ENCODE measurements at places on chromosomes 1 and 21.

- DNase-seq = no peak
These were observed 35.2 kb downstream of the HIVEP3 start for GRCh38 chr1:41883507-41883906.

GRCh38 chr1:243587823-243588560 lies 262.1 kb downstream of the AKT3 start:
- DNase-seq = no peak

DNA sequence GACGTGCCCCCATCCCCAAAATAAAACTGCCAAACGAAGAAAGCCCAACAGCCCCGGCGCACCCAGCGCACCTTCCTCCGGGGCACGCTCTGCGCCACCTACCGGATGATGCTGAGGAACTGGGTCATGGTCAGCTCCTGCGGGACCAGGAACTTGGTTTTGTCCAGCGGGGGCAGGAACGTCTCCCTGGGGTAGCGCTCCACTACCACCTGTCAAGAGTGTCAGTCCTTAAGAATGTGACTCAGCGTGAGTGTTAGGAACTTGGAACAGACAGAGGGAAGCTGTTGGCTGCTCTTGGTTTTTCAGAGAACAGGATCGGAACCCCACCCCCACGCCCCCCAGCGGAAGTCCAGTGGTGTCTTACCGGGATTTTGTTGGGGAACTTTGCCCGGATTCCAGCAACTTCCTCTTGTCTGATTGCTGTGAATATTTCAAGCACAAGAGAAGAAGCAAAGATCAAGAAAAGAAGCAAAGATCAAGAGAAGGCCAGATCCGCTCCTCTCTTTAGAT lies 431 bp downstream of the MAP1LC3C start:
- DNase-seq = peak; percentile 41

DNA sequence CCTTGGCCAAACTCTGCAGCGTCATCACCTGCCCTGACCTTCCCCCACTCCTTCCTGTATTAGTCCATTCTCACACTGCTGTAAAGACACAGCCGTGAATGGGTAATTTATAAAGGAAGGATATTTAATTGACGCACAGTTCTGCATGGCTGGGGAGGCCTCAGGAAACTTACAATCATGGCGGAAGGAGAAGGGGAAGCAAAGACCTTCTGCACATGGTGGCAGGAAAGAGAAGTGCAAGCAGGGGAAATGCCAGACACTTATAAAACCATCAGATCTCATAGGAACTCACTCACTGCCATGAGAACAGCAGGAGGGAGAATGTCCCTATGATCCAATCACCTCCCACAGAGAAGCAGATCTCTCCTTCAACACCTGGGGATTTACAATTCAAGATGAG lies 408.5 kb downstream of the PTPRU start:
- DNase-seq = no peak

- no peak for DNase-seq
These were observed 271.1 kb upstream of the DEPDC1 start for GRCh38 chr1:68767941-68768340.

GRCh38 chr1:158286941-158287346 lies 2.8 kb upstream of the CD1C start:
- DNase-seq = no peak

- DNase-seq = peak; percentile 96
These were observed 3.0 kb downstream of the TRIM46 start for GRCh38 chr1:155176544-155177071.

All from stomach (tissue), 19 donors.